ENCODE measurements at places on chromosomes 7 and 10.

DNA sequence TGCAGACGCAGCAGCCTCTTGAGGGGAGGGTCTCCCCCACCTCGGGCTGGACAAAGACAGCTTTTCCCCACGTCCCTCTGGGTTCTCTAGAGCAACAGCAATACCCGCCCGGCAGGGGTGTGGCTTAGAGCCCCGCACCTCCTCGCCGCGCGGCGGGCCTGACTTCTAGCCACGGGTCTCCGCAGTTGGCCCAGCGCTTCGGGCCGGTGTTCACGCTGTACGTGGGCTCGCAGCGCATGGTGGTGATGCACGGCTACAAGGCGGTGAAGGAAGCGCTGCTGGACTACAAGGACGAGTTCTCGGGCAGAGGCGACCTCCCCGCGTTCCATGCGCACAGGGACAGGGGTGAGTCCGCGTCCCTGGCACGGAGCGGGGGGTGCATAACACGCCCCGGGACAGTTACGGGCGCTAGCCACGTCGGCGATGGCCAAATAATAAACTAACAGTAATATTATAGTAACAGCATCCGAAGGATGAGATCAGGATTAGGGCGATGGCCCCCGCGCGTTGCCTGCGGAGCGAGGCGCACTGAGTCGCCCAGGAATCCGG, 1.2 kb downstream of the CYP2E1 start:
- no peak for DNase-seq

DNA sequence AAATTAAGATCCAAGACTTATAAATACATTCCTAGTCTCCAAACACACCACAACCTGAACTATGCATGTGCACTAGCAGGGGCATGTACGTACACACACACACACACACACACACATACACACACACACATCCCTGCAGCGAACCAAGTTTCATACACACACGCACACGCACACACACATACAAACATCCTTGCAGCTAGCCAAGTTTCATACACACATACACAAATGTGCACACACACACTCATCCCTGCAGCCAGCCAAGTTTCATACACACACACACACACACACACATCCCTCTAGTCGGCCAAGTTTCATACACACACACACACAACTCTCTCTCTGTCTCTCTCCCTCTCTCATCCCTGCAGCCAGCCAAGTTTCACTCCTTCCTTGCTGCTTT, 82.7 kb upstream of the WIPF3 start:
- DNase-seq = peak; percentile 22

- peak; percentile 7 for DNase-seq
Measured at GRCh38 chr10:61332581-61332980, 120.6 kb downstream of the TMEM26 start.

DNA sequence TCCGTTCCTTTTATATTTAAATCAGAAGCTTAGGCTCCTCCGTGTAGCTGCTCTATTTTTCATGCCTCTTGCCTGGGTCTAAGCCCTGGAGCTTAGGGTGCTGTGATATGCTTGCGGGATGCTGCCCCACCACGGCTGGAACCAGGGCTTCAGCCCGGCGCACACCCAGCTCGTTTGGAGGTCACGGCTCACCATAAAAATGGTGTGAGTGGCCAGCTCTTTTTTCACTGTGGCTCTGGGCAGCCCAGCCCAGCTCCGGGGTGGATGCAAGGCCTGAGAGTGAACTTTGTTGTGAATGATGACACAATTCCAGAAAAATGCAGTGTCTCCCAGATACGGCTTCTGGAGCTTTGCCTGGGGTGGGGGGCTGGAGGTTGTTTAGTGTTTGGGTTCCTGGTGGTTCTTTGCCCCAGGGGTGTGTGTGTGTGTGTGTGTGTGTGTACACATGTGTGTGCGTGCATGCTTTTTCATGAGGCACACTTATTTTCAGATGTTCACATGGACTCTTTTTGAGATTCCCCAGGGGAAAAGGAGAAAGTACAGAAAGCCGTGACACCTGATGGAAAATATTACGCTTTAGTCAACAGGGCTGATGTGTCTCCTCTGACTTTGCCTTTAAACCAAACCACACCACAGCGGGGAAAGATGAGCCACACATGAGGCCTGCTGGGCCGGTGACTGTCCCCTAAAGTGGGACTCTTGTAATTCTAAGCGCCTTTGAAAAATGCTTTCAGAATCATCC, 46.2 kb downstream of the GRK5 start:
- peak; percentile 95 for DNase-seq

GRCh38 chr7:89049043-89049442, 253.5 kb upstream of the TEX47 start:
- DNase-seq = no peak

GRCh38 chr7:70743531-70744325, 388.2 kb upstream of the GALNT17 start:
- DNase-seq = no peak

GRCh38 chr10:6409971-6410643, 170.0 kb downstream of the PRKCQ start:
- DNase-seq = peak; percentile 62

GRCh38 chr10:70549962-70550458, 52.5 kb downstream of the PRF1 start:
- peak; percentile 73 for DNase-seq

DNA sequence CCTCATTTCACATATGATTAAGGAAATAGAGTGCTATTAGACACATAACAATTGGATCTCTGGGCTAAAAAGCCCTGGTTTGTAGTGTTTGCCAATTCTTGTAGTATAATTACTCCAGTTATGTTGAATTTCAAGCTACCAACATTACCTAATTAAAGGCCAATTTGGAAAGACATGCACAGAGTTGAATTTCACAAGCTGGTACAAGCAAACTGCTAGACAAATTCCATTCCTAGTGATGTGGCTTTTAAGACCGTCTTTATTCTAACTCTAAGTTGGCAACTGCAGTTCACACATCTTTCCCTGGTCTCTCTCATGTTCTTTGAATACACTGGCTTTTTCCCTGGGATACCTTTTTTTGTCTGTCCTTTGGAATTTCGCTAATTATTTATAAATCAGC, 384.1 kb upstream of the CNTNAP2 start:
- no peak for DNase-seq

DNA sequence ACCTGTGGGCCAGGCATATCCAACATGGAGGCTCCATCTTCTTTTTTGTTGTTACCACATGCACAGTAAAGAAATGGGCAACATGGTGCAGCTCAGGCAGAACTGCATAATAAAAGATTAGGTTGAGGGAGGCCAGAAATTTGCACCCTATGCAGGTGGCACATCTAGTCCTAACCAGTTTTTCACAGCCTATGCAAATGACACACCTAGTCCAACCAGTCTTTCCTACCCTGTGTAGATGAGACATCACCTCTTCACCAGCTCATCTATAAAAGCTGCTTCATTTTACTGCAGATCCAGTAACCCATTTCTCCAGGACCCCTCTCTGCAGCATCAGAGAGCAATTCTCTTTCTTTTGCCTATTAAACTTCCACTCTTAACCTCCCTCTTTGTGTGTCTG, 411.0 kb upstream of the PCDH15 start:
- no peak for DNase-seq

DNA sequence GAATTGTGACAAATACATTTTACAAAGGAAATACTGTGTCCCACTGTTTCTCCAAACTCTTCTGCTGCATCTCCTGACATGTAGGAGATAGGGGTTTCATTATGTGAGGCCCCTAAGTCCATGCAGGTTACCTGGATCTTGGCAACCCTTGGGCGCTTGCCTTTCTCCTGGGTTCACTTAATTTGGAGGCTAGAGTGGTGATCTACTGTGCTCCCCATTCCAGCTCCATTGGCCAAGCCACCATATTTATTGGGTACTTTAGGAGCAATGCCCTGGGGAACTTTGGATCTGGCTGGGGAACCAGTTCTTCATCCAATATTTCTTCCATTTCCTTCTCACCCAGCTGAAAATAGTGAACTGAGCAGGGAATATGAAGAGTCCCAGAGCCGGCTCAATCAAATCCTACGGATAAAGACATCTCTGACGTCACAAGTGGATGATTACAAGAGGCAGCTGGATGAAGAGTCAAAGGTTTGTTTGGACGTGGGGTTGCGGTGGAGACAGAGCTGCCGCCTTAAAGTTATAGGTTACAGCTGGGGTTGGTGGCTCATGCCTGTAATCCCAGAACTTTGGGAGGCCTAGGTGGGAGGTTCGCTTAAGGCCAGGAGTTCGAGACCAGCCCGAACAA, 18.5 kb downstream of the MYH16 start:
- peak; percentile 17 for DNase-seq

GRCh38 chr10:115051216-115051615, 41.9 kb upstream of the ATRNL1 start:
- DNase-seq = no peak

DNA sequence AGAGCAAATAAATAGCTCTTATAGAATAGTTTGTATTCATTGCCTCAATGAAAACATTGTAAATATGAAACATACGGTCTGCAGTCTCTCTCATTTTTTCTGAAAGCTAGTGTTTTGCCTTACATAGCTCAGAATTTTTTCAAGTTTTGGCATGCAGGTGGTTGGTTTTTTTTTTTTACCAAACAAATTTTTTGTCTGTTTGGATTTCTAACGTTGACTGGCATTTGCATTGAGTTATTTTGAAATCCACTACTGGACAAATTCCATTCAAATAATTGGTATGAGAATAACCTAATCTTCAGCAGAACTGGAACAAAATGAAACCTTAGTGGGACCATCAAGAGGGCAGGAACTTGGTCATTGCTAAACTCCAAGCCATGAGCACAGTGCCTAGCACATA, 107.6 kb upstream of the SAMD8 start:
- DNase-seq = no peak

- DNase-seq = no peak
Measured at GRCh38 chr10:22978287-22978686, 50.4 kb downstream of the ARMC3 start.

DNA sequence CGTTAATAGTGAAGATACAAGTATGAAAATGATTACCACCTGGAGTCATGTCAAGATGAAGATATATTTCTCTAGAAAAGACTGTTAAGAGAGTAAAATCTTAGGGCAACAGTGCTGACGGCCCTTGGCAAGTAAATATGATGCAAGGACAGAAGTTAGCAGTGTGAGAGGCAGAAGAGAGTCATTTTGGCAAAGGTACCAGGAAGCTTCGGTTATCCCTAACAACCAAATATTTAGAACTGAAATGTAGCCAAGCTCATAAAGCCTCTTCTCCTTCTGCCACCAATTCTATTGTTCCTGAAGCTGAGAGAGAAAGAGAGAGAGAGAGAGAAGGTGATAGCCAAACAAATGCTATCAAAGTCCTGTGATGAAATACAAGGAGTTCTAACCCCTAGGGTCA, 109.6 kb downstream of the MACC1 start:
- peak; percentile 6 for DNase-seq

DNA sequence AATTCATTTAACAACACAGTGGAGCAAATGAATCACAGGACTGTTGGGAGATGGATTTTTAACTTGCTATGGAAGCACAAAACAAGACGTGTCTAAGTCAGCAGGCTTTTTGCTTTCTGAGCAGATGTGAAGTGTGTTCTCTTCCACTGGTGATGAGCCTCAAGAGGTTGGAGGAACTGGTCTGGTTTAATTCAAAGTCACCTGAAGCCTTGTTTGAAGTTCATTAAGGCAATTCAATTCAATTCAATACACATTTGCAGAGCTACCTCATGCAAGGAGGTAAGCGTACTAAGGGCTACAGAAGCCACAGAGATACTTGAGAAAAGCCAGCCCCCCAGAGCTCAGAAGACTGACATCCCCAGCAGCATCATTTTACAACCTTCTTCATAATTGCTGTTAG, 68.4 kb upstream of the PALS2 start:
- no peak for DNase-seq

- DNase-seq = no peak
Measured at GRCh38 chr10:51403521-51403920, 295.9 kb downstream of the CSTF2T start.

DNA sequence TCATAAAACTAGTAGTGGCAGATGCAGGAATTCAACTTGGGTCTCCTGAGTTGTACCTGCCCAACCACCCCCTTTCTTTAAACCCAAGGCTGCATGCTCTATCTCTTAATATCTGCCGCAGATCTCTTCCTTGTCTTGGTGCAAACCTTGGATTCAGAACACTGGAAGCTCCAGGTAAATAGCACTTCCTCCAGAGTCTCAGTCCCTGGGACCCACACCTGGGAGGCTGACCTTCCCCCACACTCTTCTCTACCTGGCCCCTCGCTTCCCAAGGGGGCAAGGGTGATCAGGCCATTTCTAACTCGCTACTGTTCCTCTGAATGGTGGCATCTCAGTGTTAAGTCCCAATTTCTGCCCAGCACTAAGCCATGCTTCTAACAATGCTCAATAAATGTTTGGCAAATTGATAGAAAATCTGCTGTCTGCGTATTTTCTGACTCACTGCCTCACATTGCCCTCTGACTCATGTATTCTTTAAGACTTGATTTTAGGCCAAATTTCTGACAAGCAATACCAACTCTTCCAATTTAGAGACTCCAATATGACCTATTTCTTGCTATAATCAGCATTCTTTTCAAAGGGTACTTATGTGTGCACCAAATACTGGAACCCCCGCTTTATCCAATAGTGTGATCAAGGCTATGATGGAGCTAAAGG, 68.0 kb upstream of the PPP1R3C start:
- DNase-seq = peak; percentile 79

DNA sequence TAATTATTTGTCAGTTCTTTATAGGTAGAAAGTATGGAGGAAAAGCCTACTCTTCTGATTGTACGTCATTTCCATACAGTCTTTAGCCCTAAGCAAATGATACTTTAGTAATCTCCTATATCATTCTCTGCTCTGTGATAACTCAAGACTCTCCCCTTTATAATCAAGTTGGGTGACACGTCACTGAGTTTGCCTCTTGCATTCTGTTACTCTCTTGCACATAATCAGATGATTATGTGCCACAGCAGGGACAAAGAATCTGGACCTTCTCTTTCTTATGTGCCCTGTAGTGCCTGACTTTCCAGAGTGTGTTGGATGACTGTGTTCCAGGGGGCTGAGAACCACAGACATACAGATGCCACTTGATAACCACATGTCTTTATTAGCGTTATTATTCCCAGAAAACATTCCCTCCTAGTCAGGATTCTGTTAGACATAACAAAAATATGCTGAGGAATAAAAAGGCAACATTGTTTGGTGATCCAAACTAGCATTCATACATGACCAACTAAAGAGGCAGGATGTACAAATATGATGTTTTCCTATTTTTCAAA, 116.4 kb upstream of the HGF start:
- no peak for DNase-seq

- peak; percentile 48 for DNase-seq
Measured at GRCh38 chr10:70348228-70348850, 34.1 kb downstream of the LRRC20 start.

DNA sequence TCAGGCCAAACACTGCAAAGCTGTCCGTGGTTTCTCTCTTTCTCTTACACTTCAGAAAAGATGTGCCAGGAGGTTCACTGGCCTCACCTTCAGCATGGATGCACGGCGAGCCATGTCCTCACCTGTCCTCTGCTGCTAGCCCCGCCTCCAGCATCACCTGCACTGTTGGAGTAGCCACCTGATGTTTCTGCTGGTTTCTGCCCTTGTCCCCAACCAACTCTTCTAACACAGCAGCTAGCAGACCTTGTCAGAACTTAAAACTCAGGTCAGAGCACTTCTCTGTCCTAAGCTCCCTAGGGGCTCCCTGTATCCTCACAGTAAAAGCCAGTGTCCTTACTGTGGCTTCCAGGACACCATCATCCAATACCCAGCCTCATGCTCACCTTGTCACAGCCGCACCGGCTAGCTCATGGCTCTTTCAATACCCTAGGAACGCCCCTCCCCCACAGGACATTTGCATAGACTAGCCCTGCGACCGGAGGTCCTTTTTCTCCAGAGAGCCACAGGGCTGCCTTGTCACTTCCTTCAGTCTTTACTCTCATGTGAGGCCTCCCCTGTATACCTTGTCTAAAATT, 15.2 kb downstream of the PALD1 start:
- DNase-seq = no peak

All from cardiac fibroblast (primary cell).